Smooth muscle cell of the pulmonary artery (primary cell): ENCODE measurements at places on chromosomes 2 and 18. TPM values are rescaled to one million over a fixed set of nuclear protein-coding genes. Genes with fewer than 3 reads are reported as not detected.

SLC25A52 gene
- total RNA-seq = 0.20 and 0.23 TPM in 2 replicates

EHD3 gene
- 82.4 and 101 TPM in 2 replicates for total RNA-seq

ITPRIPL1 gene
- total RNA-seq = 0.26 and 1.3 TPM in 2 replicates

TLX2 gene
- not detected in 2 replicates for total RNA-seq

REG3A gene
- not detected in 2 replicates for total RNA-seq

EGR4 gene
- not detected in 2 replicates for total RNA-seq

GPAT2 gene
- total RNA-seq = 30.6 and 32.3 TPM in 2 replicates

LOXL3 gene
- total RNA-seq = 110 and 319 TPM in 2 replicates

GRP gene
- total RNA-seq = not detected in 2 replicates

G6PC2 gene
- not detected in 2 replicates for total RNA-seq

EML6 gene
- 1.2 and 1.3 TPM in 2 replicates for total RNA-seq

REG1B gene
- not detected in 2 replicates for total RNA-seq

CHST9 gene
- not detected in 2 replicates for total RNA-seq

C2orf76 gene
- total RNA-seq = 7.0 and 8.8 TPM in 2 replicates

SLC9A4 gene
- 0.03 TPM in 1 of 2 replicates, not detected in the other for total RNA-seq

OSBPL6 gene
- total RNA-seq = 2.0 and 4.6 TPM in 2 replicates
